Aortic smooth muscle cell (primary cell): ENCODE measurements at places on chromosomes 2 and 18. TPM values are rescaled to one million over a fixed set of nuclear protein-coding genes. Genes with fewer than 3 reads are reported as not detected.

Gene CCBE1
- 26.0 and 38.0 TPM in 2 replicates for total RNA-seq

Gene PIGN
- total RNA-seq = 62.4 and 66.7 TPM in 2 replicates

Gene LRRC30
- total RNA-seq = not detected in 2 replicates

Gene PDE11A
- total RNA-seq = under 0.01 and 0.13 TPM in 2 replicates

Gene TAF1B
- 23.5 and 24.7 TPM in 2 replicates for total RNA-seq

Gene AKAIN1
- total RNA-seq = not detected in 2 replicates

Gene CNTNAP5
- not detected in 2 replicates for total RNA-seq

Gene TRAPPC12
- total RNA-seq = 64.2 and 72.4 TPM in 2 replicates

Gene LYG2
- total RNA-seq = not detected in 2 replicates

Gene PROM2
- 0.19 and 0.26 TPM in 2 replicates for total RNA-seq

Gene CD207
- not detected in 2 replicates for total RNA-seq

Gene NPPC
- 0.06 and 0.26 TPM in 2 replicates for total RNA-seq

Gene ST6GAL2
- total RNA-seq = not detected in 2 replicates

Gene MARS2
- total RNA-seq = 1.2 and 3.0 TPM in 2 replicates

Gene IL1RL2
- 0.81 and 2.2 TPM in 2 replicates for total RNA-seq

Gene NEB
- 0.53 and 0.62 TPM in 2 replicates for total RNA-seq

Gene USP40
- 32.0 and 32.7 TPM in 2 replicates for total RNA-seq

Gene CABLES1
- 19.0 and 20.4 TPM in 2 replicates for total RNA-seq

Gene TFCP2L1
- 0.26 and 0.31 TPM in 2 replicates for total RNA-seq

Gene IL37
- not detected in 2 replicates for total RNA-seq

Gene IL1F10
- not detected in 2 replicates for total RNA-seq

Gene TNFAIP6
- 20.5 and 25.2 TPM in 2 replicates for total RNA-seq

Gene EN1
- not detected in 2 replicates for total RNA-seq

Gene MC5R
- not detected in 2 replicates for total RNA-seq

Gene SCYGR8
- not detected in 2 replicates for total RNA-seq

Gene CD8B2
- total RNA-seq = not detected in 2 replicates

Gene GKN2
- total RNA-seq = not detected in 2 replicates

Gene DLGAP1
- 0.40 and 2.4 TPM in 2 replicates for total RNA-seq

Gene PIKFYVE
- total RNA-seq = 35.5 and 41.3 TPM in 2 replicates

Gene OTOS
- total RNA-seq = not detected in 2 replicates

Gene GREB1L
- 0.25 and 1.2 TPM in 2 replicates for total RNA-seq
